GOT3 (cell line): ENCODE measurements at places on chromosomes 7 and 10.

- no peak for DNase-seq
These were observed 259.2 kb downstream of the BICC1 start for GRCh38 chr10:58771863-58772262.

- no peak for DNase-seq
These were observed 217.3 kb downstream of the GRID1 start for GRCh38 chr10:86149257-86149656.

DNA sequence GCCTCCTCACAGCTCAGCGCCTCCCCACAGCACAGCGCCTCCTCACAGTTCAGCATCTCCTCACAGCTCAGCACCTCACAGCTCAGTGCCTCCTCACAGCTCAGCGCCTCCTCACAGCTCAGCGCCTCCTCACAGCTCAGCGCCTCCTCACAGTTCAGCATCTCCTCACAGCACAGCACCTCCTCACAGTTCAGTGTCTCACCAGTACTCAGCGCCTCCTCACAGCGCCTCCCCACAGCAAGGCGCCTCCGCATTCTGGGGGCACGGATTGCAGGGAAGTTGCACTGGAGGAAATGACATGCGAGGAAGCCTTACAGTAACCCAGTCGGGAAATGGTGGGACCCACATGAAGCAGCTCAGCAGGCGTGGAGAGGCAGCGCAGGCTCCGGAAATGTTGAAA lies 271.6 kb downstream of the WDR37 start:
- DNase-seq = no peak

DNA sequence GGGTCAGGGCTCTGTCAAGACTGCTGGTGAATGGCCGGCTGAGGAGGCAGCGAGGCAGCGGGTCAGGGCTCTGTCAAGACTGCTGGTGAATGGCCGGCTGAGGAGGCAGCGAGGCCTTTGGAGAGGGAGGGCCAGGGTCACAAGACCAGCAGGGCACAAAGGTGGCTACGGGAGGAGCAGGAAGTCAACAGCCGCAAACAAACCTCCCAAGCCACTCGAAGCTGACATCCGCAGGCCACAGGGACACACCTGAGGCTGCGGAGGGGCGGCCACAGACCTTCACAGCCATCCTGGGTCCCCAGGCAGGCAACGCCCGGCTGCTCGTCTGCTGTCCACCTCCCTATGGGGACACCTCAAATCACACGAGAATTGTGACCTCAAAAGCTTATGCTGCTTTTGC lies 8.9 kb upstream of the GPER1 start:
- no peak for DNase-seq

DNA sequence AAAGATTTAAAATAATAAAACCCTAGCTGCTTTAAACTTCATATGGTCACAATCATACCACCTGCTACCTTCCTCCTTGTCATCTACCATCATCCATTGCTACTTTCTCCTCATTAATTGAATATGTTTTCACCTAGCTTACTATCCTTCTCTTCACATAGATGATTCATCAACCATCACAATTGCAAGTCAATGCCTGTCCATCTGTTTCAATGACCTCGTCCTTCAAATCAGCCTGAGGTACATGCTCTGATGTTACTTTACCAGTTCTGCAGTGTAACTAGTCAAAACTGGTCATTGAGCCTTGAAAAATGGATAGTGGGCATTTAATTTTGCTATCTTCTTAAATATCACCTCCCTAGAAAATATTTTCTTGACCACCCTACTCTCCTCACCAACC lies 164.7 kb downstream of the SEMA3E start:
- DNase-seq = no peak

GRCh38 chr7:12316925-12317324 lies 86.7 kb downstream of the VWDE start:
- DNase-seq = no peak

- no peak for DNase-seq
These were observed 93.5 kb downstream of the DYNC1I1 start for GRCh38 chr7:95865716-95866371.

DNA sequence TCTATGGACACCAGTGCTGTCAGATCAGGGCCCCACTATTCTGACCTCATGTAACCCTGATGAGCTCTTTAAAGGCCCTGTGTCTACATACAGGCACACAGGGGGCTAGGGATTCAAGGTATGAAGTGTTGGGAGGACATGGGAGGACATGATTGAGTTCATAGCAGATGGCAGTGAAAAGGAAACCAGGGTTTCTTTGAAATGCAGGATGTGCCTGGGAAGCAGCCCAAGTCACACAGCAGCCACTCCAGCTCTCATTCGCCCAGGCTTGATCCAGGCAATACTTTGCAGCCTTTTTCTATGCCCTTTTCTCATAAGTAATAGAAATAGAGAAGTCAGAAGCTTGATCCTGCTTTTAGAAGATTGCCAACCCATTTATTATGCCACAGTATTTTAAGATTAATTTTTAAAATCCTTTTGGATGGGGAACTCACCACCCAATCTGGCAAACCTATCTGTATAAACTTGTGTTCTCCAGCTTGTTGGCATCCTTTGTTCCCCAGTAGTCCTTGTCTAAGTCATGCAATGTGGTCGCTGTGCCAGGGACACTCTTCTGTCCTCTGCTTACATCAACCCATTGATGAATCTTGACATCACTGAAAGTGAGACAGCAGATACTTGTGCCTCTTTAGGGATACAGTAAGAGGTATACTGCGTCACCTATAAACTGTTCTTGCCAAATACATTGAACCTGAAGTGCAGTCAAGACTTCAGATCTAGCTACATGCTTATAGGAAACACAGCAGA lies 95.0 kb downstream of the TAF3 start:
- DNase-seq = no peak

GRCh38 chr10:1074748-1075308 lies 18.6 kb downstream of the WDR37 start:
- no peak for DNase-seq

DNA sequence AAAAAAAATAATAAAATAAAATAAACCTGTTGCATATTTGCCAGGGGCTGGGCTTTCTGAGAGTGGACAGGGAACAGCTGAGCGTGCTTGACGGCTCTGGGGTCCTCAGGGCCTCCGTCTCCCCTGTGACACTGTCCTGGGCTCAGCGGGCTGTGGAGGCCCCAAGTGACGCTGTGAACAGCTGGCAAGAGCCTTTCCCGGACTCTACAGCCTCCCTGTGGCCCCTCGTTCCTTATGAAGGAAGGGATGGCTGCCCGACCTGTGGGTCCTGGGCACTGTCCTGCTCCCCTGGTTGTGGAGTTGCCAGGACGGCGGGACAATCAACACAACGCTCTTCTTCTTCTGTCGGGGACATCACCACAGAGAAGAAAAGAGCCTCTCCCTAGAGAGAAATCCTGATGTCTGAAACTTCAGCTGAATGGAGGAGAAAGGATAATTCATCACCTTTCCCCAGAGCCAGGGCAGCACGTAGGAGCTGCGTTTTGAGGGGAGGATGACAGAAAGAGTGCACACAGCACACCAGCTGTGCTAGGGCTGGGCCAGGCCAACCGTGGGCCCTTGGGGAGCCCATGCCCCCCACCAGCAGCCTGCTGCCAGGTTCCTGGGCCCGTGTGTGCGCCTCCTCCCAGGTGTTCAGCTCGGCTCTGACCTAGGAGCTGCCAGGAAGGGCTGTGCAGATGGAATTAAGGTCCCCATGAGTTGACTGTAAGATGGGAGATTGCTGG lies 45.4 kb downstream of the RBM17 start:
- DNase-seq = no peak

DNA sequence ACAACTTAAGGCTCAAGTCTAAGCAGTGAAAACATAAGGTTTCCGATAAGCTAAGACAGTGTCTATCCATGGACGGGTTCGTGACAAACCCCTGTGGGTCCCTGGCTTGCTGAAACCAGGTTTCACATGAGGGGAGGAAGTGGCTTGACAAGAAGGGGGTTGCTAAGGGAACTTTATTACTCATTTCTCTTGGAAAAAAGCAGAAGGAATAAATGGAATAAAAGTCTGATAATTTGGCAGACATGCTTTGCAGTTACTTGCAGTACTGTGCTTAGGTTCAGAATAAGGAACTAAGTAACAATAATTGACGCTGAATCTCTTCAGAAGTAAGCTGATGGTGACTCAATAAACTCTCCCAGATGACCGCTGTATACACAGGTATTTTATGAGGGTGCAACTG lies 34.7 kb downstream of the RBM17 start:
- no peak for DNase-seq

DNA sequence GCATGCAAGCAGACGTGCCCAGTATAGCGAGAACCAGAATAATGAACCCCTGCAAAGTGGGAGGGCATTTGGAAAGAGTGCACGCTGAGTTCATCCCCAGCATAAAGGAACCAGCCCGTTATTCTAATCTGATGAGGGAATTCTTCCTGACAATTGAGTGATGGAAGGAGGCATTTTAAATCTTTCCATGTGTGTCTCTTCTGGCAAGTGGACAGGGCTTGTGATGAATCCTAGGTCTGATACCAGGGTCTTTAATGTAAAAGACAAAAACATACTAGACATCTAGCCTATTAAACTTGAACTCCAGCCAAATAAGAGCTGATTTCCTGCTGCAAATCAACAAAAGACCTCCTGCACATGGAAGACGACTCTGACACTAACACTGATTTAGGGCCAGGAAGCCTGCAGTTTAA lies 301.2 kb downstream of the DPP6 start:
- DNase-seq = no peak

- DNase-seq = no peak
These were observed 60.5 kb upstream of the ZNRF2 start for GRCh38 chr7:30223896-30224295.

GRCh38 chr10:25023278-25023677 lies 6.9 kb downstream of the THNSL1 start:
- no peak for DNase-seq

DNA sequence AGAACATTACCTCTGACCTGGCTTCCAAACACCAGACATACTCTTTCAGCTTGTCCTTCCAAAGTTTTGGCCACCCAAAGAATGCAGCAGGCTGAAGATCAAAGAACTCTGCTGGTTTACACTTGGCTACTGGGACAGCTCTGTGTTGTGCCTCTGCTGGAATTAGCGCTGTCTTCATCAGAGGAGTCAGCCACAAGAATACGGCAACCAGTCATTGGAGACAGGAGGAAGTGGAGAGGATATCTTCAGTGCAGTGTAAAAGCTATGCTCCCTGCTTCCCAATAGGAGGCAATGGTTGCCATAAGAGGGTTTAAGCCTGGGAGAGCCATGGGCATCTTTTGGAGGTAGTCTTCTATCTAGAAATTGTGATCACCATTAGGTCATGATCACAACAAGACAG lies 126.7 kb upstream of the WNT16 start:
- DNase-seq = no peak

- no peak for DNase-seq
These were observed 25.8 kb downstream of the STN1 start for GRCh38 chr10:103892181-103892580.

- DNase-seq = no peak
These were observed 256.1 kb downstream of the COBL start for GRCh38 chr7:51060536-51060935.

GRCh38 chr7:87852306-87852705 lies 23.9 kb downstream of the SLC25A40 start:
- DNase-seq = no peak
